ENCODE measurements at places on chromosomes 5 and 9.
A peak's percentile ranks its signal among the peaks of the same experiment; 100 is the strongest.

DNA sequence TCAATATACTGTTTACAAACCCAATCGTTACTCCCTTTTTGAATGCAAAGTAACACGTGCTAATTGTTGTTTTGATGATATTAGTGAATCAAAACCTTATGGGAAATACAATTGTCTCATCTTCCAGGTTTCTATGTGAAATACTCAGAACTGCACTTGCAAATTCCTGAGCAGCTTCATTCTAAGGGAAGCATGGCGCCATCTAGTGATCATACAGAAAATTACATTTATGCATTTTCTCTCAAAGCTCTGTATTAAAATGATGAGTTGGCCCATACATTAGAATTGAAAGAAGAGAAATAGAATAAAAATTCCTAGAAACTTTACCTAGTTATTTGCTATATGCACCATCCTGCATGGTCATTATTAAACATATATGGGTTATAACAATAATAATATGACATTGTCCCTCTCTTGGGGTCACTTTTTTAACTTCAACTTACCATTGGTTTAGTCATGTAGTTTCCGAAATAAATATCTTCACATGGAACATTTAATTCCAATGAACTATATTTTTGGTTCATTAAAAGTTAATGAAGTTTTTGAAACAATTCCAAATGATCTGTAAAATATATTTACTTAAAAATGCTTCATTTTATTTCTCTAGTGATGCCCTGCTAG lies 220.0 kb downstream of the PDE4D start:
- DNase-seq: peak; percentile 28

- DNase-seq: no peak
Observed at GRCh38 chr9:93676310-93677047, 100.1 kb downstream of the PHF2 start.

DNA sequence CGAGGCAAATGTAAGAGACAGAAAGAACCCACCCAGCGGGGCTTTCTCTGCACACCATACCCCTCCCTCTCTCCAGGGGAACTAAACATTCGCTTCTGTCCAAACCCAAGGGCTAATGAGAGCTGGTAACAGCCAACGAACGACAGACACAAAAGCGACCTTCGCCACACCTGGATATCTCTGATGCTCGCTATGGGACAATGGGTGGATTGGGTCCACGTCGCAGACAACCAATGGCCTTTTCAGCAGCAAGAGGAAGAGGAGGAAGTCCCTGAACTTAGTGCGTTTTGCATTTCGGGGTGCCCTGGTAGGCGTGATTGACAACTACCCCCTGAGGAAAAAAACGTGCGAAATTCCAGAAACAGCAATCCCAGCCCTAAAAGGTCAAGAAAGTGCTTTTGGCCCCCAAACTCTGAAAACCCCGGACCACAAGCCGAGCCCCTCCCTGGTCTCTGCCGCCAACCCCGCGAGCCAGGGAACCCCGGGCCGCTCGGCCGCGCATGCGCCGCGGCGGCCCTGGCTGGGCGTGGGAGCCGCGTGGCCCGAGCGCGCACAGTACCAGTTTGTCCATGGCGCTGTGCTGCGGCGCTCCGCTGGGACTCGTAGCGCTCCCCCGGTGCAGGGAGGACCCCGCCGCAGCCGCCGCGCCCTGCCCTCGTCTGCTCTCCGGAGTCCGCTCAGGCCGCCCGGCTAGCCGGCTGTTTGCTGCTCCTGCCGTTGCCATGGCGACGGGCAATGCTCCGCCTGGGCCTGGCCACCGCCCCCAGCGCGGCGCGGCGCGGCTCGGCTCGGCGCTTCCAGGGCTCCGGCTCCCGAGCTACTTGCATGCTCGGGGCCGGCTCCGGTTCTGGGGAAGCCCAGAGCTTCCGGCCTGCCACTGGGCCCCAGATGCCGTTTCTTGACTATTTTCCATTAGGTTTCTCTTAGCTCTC lies 66.9 kb upstream of the DNAH5 start:
- DNase-seq: peak; percentile 97

DNA sequence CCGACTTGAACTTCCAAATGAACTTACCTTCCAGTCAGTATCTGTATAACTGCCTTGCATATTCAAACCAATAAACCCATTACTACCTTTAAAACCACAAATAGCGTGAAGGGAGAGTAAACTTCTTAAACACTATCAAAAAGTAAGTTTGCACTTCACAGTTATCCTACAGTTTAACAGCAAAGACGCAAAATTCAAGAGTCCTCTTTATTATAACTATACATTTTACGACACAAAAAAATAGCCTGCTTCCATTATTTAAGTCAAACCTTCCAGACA lies 1.8 kb downstream of the PTBP3 start:
- no peak for DNase-seq

GRCh38 chr9:37144762-37145161 lies 24.4 kb downstream of the ZCCHC7 start:
- DNase-seq: no peak

- DNase-seq: no peak
Observed at GRCh38 chr9:22389271-22389670, 57.4 kb upstream of the DMRTA1 start.

GRCh38 chr5:143023411-143024096 lies 253.4 kb downstream of the ARHGAP26 start:
- no peak for DNase-seq

- DNase-seq: no peak
Observed at GRCh38 chr9:119278171-119278570, 91.1 kb downstream of the BRINP1 start.

DNA sequence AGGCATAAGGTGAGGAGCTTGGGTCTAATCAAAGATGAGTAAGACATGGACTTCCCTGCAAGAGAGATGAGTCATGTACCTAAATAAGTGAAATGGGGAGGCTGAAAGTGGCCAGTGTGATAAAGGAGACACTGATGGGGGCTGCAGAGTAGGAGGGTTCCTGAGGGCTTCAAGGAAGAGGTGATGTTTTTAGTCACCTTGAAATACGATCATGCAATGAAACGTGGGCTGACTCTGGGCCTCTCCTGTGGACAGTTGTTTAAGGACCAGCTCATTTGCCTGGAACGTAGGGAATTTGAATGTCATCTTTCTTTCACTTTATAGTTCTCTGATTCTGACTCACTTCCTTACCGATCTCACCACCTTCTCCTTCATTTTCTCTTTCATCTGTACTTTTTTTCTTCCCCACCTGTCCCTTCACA lies 49.6 kb upstream of the CPLX2 start:
- DNase-seq: no peak

GRCh38 chr5:173637340-173637739 lies 20.9 kb upstream of the BOD1 start:
- DNase-seq: no peak

- no peak for DNase-seq
Observed at GRCh38 chr9:2837915-2838314, 6.0 kb downstream of the PUM3 start.

- DNase-seq: peak; percentile 63
Observed at GRCh38 chr9:74887041-74887980, at the start of gene TRPM6. Gene TRPM6 (minus strand): TSS chr9:74887921. CDS start chr9:74887856, 65 bp downstream.

DNA sequence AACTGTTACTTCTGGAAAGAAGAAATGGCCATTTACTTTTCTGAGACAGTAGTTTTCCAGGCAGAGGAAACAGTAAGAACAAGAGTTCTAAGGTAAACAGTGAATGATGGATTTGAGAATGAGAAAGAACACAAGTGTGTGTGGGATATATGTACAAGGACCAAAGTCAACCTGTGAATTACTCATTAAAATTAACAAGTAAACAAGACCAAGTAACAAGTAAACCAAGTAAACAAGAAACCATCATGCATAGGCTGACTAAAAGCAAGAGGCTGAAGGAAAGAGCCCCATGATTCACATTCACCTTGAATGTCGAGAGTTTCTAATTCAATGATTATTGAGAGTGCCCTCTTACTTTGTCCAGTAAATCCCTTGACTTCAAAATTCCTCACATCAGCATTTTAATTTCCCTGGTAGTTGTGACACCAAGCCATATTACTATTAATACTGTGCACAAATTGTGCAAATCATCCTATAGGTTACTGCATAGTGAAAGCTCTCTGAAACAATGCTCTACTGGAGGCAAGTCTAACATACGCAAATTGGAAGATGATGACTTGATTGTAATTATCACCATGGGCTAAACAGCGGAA lies 9.8 kb upstream of the MARCOL start:
- DNase-seq: no peak

- peak; percentile 34 for DNase-seq
Observed at GRCh38 chr9:36632892-36633291, 60.2 kb downstream of the MELK start.

DNA sequence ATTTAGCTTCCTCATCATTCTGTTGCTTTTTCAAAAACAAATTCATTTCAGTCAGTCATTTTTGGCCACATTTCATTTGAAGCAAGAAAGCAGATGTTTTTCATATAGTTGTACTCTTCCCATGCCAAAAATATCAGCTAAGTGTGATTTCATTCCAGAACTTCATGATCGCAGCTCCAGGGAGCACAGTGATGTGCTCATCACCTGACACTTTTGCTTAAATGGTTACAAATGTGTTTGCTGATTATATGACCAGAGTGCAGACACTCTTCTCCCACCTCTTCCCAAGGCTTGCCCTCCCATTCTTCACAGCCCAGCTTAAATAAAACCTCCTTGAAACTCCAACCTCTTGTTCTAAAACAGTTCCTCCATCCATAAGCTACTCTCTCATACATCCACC lies 32.6 kb downstream of the GABRB2 start:
- no peak for DNase-seq

GRCh38 chr9:3656224-3656623 lies 130.4 kb upstream of the RFX3 start:
- no peak for DNase-seq

- no peak for DNase-seq
Observed at GRCh38 chr5:177606071-177607051, 6.4 kb downstream of the B4GALT7 start.

GRCh38 chr9:77848404-77848803 lies 183.2 kb downstream of the GNAQ start:
- DNase-seq: no peak

GRCh38 chr5:176180339-176180738 lies 57.9 kb upstream of the SIMC1 start:
- no peak for DNase-seq

- DNase-seq: no peak
Observed at GRCh38 chr5:118295045-118295444, 693.3 kb downstream of the DTWD2 start.

DNA sequence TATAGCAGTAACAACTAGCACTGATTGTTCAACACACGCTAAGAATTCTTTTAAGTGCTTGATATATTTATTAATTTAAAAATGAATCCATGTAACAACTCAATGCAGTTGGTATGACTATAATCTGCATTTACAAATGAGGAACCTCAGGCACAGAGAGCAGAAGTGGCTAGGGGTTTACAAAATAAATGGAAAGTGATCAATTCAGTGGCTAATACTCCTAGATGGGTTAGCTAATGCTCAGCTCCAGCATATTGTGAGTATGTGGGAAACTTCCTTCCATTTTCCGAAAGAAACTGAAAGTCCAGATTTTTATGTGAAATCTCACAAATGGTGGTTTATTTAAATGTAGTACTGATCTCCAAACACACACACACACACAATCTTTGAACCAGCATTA lies 128.0 kb downstream of the RFX3 start:
- DNase-seq: no peak

- no peak for DNase-seq
Observed at GRCh38 chr5:56514245-56514644, 281.1 kb upstream of the ANKRD55 start.

DNA sequence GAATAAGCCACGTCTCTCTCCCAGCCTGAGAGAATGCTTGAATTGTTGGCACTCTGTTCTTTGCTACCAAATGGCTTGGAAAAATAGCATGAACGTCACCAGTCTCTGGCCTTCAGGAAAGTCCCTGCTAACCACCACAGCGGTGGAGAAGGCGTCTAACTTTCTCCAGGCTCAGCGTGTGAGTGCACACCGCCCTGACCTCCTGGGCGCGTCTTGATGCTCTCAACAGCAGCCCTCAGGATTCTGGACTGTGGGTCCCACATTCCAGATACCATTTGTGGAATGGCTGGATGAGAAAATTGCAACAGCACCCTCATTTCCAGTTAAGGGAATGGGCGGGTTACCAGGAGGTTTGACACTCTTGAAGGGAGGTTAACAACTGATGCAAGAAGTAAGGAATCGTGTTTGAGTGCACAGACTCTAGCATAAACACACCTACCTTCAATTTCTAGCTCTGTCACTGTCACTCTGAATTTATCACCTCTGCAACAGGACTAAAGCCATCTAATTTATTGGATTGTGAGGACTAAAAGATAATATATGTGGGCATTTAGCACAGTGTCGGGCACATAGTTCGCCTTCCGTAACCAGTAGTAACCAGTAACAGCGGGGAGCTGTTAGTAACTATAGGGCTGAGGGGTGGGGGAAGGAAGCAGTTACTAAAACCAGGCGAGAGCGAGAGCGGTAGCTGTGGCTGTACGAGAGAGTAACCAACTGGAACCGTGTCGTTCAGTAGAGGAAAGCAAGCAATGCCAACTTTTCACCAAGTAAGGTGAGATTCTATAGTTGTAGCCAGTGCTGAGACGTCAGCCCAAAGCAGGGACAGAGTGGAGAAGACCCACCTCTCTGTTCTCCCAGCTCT lies 807 bp upstream of the PLGRKT start:
- DNase-seq: no peak

- DNase-seq: no peak
Observed at GRCh38 chr5:1515921-1516571, 7.7 kb downstream of the LPCAT1 start.

DNA sequence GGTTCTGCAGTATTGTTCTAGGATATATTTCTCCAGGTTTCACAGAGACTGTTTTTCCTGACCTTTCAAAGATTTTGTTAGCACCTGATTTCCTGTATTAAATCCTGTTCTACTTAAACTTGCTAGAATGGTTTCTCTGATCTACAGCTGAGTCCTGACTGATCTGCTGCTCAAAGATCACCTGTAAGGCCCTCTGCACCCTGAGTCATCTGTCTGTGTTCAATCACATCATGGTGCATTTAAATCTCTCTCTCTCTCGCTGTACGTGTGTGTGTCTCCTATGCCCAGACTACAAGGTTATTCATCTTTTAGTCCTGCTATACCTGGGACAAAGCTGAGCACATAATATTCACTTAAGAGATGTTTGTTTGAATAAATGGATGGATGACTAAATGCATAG lies 13.3 kb upstream of the C5orf63 start:
- no peak for DNase-seq

GRCh38 chr5:11683666-11684065 lies 220.6 kb downstream of the CTNND2 start:
- no peak for DNase-seq

- no peak for DNase-seq
Observed at GRCh38 chr5:106085136-106085535, 1585.6 kb downstream of the EFNA5 start.

DNA sequence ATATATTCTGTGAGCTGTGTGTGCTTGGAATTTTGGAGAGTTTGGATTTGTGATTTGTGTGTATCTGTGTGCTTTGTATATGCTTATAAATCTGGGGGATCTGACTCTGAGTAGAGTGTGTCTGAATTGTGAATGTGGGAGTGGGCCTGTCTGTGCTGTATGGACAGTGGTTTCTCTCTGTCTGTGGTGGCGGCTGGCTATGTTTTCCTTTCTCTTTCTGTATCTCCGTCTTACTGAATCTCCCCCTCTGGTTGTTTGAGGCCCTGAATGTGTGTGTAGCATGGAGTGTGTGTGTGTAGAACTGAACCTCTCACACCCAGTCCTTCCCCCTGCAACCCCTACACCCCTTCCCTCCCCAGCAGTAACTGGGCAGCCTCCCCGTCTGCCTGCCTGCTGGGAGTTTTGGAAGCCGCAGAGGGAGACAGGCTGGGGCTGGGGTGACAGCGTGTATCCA lies 4.7 kb downstream of the CXXC5 start:
- no peak for DNase-seq

All from HTR-8/SVneo (cell line).